ENCODE measurements at places on chromosomes 16 and 17.

DNA sequence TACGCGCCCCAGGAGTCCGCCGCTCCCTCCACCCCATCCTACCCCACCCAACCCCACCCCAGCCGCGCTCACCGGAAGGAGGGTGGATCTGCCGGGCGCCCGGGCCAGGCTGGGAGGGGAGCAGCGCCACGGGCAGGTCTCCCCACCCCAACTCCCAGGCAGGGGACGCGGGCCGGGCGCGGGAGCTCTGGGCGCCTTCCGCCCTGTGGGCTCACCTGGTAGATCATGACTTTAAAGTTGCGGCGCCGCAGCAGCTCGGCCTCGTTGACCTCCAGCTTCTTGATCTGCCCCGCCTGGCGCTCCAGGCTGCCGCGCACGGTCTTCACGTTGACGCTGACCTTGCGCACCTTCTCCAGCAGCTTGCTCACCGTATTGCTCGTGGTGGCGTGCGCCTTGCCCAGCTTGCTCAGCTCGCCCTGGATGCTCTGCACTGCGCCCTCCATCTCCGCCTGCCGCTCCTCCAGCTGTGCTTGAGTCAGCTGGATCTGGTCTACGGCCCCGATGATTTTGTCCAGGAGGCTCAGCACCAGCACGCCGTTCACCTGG is 571 bp downstream of the CAVIN1 start:
- no peak for DNase-seq

DNA sequence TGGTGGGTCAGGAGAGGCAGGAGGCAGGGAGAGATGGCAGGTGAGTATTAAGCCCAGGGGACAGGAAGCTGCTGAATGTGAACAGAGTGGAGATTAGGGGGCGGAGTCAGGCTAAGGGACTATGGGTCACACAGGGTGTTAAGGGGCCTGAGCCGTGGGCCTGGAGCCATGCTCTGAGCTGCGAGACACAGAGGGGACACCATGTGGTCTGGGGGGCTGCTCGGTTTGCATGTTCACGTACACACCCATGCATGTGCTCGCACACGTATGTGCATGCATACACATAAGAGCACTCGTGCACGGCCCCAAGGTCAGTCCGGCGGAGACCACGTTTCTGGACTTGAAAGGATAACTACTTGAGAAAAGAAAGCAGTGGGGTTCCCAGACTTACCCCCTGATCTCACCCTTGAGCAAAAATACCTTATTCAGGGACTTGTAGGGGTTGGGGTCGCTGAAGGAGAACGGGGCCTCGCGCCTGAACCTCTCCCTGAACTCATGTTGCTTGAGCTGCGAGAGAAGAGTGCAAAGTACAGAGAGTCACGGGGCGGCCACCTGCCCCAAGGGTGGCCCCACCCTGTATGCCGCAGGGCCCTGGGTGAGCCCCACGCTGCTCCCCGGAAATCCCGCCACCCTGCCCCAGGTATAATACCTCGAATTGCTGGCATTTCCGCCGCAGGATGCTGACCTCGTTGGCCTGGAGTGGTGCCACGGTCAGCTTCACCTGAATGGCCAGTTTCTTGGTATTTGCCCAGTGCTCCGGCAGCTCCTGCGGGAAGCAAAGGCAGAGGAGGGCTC is 50.8 kb downstream of the DNAH17 start:
- DNase-seq, result no peak

- no peak for DNase-seq
Measured at GRCh38 chr17:59391021-59391420, 59.6 kb downstream of the YPEL2 start.

- DNase-seq, result no peak
Measured at GRCh38 chr17:82378741-82379021, 7.1 kb downstream of the UTS2R start.

DNA sequence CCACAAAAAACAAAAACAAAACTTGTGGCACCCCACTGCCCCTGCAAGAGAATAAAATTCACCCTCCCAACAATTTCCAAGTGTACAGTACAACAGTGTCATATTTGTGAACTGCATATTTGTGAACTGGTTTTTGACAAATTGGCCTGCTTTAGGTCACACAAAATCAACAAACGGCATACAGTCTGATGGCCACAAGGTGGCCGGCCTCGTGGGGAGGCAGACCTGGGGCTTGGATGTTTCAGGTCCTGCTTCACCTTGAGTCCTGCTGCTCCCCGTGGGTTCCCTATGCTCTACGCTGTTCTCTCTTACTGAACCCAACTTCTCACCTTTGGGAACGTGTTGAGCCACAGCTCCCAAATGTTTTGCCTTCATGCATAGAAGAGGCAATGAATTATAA is 102.2 kb downstream of the CDK5R1 start:
- DNase-seq, result no peak

Data from stimulated activated CD8-positive, alpha-beta memory T cell treated with anti-CD3 and anti-CD28 coated beads, Interleukin-15, amount 100 ng/mL, for 24 hours (primary cell).